ENCODE measurements at places on chromosomes 5 and 9. TPM values are rescaled to one million over a fixed set of nuclear protein-coding genes. Genes with fewer than 3 reads are reported as not detected.

FOXD4 gene
- total RNA-seq, result 0.92 TPM

DNA sequence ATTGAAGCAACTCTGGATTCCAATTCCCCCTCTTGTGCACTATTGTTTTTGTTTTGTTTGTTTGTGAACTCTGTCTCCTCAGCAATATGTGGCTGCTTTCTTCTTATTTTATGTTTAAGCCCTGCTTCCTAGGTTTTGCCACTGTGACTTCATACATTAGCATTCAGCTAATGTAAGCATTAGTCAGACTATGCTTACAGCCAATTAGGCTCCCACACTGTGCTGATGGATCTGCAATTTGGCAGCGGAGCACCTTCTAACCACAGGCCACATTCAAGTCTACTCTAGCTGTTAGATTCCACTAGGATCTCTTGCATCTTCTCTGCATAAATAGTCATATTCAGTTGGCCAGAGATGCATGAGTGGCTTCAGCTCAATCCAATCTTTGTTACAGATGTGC, 9.6 kb upstream of the BICD2 start:
- no peak overlapping the region for H3K4me3 ChIP-seq
- peaks cover 6% of the 10 kb centered on the region for H3K27me3 ChIP-seq
- no peaks in the 10 kb centered on the region for H3K36me3 ChIP-seq
- DNase-seq, result no peak
- H3K27ac ChIP-seq, result no peak overlapping the region

DNA sequence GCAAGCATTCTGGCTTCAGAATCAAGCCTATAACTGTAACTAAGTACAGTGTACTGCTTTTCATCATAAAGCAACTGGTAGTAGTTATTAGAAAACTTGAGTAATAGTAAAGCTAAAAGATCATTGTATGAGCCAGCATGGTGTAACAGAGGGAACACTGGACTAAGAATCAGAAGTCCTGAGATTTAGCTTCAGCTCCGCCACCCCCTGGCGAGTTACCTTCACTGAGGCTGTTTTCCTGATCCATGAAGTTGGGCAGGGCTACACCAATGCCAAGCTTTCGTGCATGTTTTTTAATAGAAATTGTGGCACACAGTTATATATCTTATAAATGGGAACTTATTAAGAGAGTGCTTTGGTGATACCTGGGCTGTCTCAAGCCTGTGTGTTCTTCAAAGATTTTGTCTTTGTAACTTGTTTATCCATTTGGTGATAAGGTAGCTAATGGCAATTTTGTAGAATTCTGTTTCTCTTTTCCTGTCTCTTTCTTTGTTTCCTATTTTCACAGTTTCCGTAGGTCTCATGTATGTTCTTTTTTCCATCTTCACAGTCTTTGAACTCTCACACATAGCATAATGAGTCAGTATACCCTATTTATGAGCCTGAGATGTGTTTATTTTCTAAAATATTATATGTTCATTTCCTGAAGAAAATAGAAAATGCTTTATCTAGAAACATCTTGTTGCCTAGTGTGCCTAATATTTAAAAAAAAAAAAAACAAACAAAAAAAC, 102.3 kb downstream of the GDNF start:
- H3K36me3 ChIP-seq, result peaks cover 24% of the 10 kb centered on the region
- no peak overlapping the region for H3K27ac ChIP-seq
- H3K4me3 ChIP-seq, result no peak overlapping the region

PCDHGA4 gene
- total RNA-seq, result not detected

GRCh38 chr5:142014911-142015584, 2.2 kb upstream of the GNPDA1 start:
- peak overlapping the region; percentile 92 for H3K27ac ChIP-seq
- DNase-seq, result peak; percentile 76
- peaks cover 15% of the 10 kb centered on the region for H3K36me3 ChIP-seq
- peaks cover 74% of the 10 kb centered on the region for H3K4me1 ChIP-seq

CDC25C gene
- total RNA-seq, result 19.0 TPM

GRCh38 chr9:136603901-136604814, 58.3 kb upstream of the NOTCH1 start:
- H3K27me3 ChIP-seq, result peaks cover 13% of the 10 kb centered on the region
- H3K27ac ChIP-seq, result no peak overlapping the region
- no peaks in the 10 kb centered on the region for H3K4me1 ChIP-seq
- no peaks in the 10 kb centered on the region for H3K36me3 ChIP-seq

DNA sequence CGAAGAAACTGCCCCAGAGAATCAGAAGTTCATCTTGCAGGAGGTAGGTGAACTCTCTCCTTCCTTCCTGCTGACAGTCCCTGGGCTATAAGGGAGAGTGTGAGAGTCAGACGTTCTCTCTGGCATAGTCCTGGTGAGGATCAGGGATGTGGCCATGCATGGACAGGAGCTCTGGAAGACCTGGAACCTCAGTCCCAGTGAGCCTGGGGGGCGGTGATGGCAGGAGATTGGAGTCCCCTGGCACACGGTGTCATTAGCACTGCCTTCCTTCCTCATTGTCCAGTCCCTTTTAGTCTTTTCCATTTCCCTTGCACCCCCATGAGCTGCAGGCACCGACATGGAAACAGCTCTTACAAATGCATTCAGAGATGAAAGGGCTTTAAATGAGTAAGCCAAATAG, 38.6 kb downstream of the GALNT12 start:
- H3K36me3 ChIP-seq, result peaks cover under 1% of the 10 kb centered on the region
- DNase-seq, result no peak
- H3K4me3 ChIP-seq, result no peak overlapping the region
- H3K27ac ChIP-seq, result no peak overlapping the region

SLIT3 gene
- not detected for total RNA-seq

- H3K4me1 ChIP-seq, result peaks cover 49% of the 10 kb centered on the region
- no peak overlapping the region for H3K27ac ChIP-seq
- DNase-seq, result no peak
- no peak overlapping the region for H3K4me3 ChIP-seq
Measured at GRCh38 chr5:55851675-55851979, 470 bp downstream of the IL31RA start.

- no peak for DNase-seq
- no peaks in the 10 kb centered on the region for H3K4me1 ChIP-seq
- H3K36me3 ChIP-seq, result no peaks in the 10 kb centered on the region
- no peak overlapping the region for H3K4me3 ChIP-seq
- peaks cover 5% of the 10 kb centered on the region for H3K27me3 ChIP-seq
- no peak overlapping the region for H3K27ac ChIP-seq
Measured at GRCh38 chr5:41637869-41638268, 127.5 kb upstream of the PLCXD3 start.

DNA sequence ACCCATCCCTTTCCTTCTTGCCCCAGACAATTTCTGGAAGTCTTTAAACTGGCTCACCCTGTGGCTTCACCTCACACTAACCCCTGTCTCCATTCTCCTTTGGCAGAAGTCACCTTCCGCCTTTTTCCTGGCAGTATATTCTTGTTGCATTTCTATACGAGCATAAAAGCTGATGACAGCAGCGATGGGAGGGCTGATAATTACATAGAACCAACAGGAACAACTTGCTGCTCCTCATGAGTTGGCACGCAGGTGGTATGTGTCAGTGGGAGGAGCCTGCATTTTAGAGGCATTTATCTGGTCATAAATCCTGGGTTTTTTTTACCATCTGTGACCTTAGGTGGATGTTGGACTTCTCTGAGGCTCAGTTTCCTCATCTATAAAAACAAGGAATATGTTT, 61.4 kb upstream of the CKMT2 start:
- no peaks in the 10 kb centered on the region for H3K36me3 ChIP-seq
- DNase-seq, result no peak
- no peak overlapping the region for H3K27ac ChIP-seq

GRCh38 chr9:131091352-131091992, 4.9 kb upstream of the AIF1L start:
- no peak for DNase-seq
- no peak overlapping the region for H3K27ac ChIP-seq
- H3K36me3 ChIP-seq, result no peaks in the 10 kb centered on the region
- H3K4me3 ChIP-seq, result no peak overlapping the region
- peaks cover 23% of the 10 kb centered on the region for H3K27me3 ChIP-seq
- peaks cover 4% of the 10 kb centered on the region for H3K4me1 ChIP-seq

- DNase-seq, result no peak
- no peaks in the 10 kb centered on the region for H3K27me3 ChIP-seq
Measured at GRCh38 chr5:158606233-158606632, 493.5 kb downstream of the EBF1 start.

- DNase-seq, result no peak
- H3K4me3 ChIP-seq, result no peak overlapping the region
- H3K36me3 ChIP-seq, result peaks cover 2% of the 10 kb centered on the region
Measured at GRCh38 chr5:139117342-139117884, 80.8 kb downstream of the SIL1 start.

EGR1 gene
- 1.1 TPM for total RNA-seq

GRCh38 chr9:14452539-14452938, 138.6 kb upstream of the NFIB start:
- no peaks in the 10 kb centered on the region for H3K27me3 ChIP-seq
- no peaks in the 10 kb centered on the region for H3K4me1 ChIP-seq
- H3K27ac ChIP-seq, result no peak overlapping the region
- no peak overlapping the region for H3K4me3 ChIP-seq
- H3K36me3 ChIP-seq, result no peaks in the 10 kb centered on the region

GRCh38 chr9:13941714-13942113, 372.2 kb downstream of the NFIB start:
- H3K36me3 ChIP-seq, result no peaks in the 10 kb centered on the region
- DNase-seq, result no peak
- no peak overlapping the region for H3K27ac ChIP-seq

DNA sequence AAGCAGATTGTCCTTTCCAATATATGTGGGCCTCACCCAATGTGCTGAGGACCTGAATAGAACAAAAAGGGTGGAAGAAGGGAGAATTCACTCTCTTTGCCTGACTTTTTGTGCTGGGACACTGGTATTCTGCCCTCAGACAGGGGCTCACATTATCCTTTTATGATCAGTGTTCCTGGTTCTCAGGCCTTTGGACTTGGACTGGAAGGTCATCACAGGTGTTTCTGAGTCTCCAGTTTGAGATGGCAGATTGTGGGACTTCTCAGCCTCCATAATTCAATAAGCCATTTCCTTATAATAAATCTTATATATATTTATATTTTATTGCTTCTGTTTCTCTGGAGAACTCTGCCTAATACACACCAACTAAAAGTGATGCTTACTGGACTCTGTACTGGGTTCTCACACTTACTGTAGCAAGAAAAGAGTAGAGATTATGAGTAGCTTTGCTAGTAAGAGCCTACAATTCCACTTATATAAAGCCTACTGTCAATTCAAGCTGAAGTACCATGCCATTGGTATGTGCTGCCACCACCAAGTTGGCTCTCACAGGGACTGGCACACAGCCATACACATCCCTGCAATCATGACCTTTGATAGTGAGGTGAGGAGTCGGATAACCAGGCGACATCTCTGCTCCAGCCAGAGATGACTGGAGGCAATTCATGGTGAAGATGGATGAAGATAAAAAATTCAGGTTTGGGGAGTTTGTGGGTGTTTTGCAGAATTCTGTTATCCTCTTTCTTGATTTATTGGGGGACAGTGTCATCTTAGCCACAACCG, 130.7 kb upstream of the NR3C1 start:
- no peaks in the 10 kb centered on the region for H3K4me1 ChIP-seq
- no peaks in the 10 kb centered on the region for H3K36me3 ChIP-seq
- H3K4me3 ChIP-seq, result no peak overlapping the region
- H3K27me3 ChIP-seq, result no peaks in the 10 kb centered on the region
- no peak overlapping the region for H3K27ac ChIP-seq

GRCh38 chr5:95704150-95704549, 21.4 kb upstream of the SPATA9 start:
- no peak for DNase-seq
- peaks cover 1% of the 10 kb centered on the region for H3K4me1 ChIP-seq
- no peak overlapping the region for H3K4me3 ChIP-seq

FBP2 gene
- not detected for total RNA-seq

GRCh38 chr9:84785792-84786547, 116.4 kb downstream of the NTRK2 start:
- no peak overlapping the region for H3K4me3 ChIP-seq
- no peak for DNase-seq
- no peaks in the 10 kb centered on the region for H3K4me1 ChIP-seq
- no peaks in the 10 kb centered on the region for H3K36me3 ChIP-seq
- no peaks in the 10 kb centered on the region for H3K27me3 ChIP-seq

DNA sequence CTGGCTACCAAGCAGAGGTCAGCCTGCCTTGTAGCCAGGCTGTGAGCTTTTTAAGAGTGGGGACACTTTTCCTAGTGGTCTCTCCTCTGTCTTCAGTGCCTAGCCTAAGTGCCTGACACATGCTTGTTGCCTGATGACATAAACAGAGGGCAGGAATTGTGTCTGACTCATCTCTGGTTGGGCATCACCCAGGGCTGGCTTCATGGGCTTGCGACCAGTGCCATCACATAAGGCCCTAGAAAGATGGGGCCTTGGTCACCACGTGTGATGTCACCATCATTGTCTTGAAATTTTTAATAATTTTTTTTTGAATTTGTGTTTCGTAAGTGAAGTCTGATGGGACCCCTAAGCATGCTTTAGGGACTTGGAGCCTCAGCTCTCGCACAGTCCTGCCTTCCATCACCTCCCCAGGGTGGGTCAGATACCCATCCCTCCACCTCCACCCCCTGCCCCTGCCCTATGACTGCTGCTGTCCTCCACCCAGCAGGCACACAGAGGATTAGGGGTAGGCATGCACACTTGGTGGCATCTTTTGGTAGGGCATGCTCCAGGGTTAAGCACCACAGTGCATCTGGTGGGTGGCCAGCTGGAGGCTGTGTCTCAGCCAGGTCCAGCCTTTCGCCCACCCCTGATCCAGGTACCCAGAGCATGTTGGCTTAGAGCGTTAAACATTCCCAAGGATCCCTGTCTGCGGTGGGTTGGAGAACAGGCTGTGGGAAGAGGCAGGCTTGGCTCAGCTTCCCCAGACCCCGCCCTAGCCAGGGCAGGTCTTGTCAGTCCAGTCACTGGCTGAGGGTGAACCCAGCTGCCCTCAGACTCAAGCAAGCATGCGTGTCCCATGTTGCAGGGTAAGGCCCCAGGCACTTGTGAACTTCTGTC, 80.1 kb upstream of the SH3PXD2B start:
- no peaks in the 10 kb centered on the region for H3K4me1 ChIP-seq
- no peak for DNase-seq

F12 gene
- 0.22 TPM for total RNA-seq

GRCh38 chr9:5278486-5278885, 26.0 kb downstream of the RLN2 start:
- no peaks in the 10 kb centered on the region for H3K27me3 ChIP-seq
- H3K27ac ChIP-seq, result no peak overlapping the region
- DNase-seq, result no peak
- H3K36me3 ChIP-seq, result peaks cover 4% of the 10 kb centered on the region

DNA sequence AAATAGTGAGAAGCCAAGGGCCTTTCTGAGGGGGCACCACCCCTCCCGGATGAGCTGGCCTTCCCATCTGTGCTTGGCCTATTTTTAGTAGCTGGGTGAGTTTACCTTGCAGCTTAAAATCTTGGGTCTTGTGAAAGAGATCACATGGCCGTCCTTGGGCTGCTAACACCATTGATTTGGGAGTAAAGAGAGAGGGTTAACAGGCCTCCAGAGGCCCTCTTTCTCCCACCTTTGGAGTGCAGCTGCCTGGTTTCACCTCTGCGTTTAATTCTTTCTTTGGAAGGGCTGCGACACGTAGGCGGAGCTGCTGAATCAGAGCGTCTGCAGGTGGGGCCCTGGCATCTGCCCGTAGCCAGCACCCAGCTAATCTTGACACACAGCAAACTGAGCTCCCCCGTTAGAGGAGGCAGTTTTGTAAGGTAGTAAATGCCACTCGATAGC, 12.8 kb downstream of the OLFM1 start:
- H3K36me3 ChIP-seq, result no peaks in the 10 kb centered on the region
- no peak for DNase-seq
- H3K4me3 ChIP-seq, result no peak overlapping the region
- H3K27ac ChIP-seq, result no peak overlapping the region

Measured in activated CD4-positive, alpha-beta T cell treated with anti-CD3 and anti-CD28 coated beads, Interleukin-2, amount 10 ng/mL, durations not matched to agents 7 days and 5 days (primary cell).